ENCODE measurements at places on chromosomes 7 and 10.

DNA sequence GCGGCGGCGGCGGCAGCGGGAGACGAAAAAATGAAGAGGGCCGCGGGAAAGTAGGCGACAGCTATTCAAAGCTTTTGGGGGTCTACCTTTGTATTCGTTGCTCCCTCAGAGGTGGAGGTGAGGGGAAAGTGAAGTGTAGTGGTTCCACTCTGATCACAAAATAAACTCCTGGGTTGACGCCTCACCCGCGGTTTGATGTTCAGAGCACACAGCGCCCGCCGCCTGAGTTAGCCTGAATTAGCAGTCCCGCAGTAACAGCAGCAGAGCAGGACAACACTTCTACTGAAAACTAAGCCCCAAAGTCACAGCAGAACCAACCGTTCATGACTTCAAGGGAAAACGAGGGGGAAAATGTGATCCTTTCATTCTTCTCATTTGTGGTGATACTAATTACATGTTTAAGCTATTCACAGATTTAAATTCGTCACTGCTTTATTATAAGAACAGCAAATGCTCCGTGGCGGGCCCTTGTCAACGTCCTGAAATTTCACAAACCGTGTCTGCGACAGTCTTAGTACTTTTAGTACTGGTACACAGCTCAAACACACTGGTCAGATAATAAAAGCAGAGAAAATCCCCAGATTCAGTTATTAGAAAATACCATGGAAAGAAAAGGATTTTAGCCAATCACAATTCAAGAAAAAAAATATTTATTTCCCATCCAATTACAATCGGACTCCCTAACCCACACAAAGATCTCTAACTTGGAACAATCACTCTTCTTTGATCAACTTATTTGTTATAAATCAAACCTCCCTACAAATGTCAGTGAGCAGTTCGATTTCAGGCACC, 563 bp upstream of the JMJD1C start:
- DNase-seq = no peak

- DNase-seq = no peak
Measured at GRCh38 chr10:4051011-4051640, 266.1 kb upstream of the KLF6 start.

- no peak for DNase-seq
Measured at GRCh38 chr10:11147722-11148121, 130.1 kb downstream of the CELF2 start.

DNA sequence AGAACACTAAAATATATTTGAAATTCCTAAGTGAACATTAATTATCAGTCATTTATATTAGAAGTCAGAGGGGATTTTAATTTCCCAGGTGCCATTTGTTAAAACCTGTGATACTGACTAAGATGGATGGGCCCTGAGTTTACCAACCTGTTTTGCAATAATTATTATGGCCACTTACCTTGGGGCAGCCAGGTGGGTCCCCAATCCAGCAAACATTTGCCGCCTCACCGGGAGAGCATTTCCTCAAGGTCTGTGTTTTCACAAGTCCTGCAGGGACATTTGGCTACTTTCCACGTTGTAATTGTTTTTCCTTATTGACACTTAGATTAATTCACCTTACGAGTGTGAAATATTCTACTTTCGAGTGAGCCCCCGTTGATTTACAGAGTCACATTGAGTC, 251.2 kb upstream of the PPP2R2D start:
- no peak for DNase-seq

- no peak for DNase-seq
Measured at GRCh38 chr10:130726996-130727725, 584.4 kb downstream of the TCERG1L start.

DNA sequence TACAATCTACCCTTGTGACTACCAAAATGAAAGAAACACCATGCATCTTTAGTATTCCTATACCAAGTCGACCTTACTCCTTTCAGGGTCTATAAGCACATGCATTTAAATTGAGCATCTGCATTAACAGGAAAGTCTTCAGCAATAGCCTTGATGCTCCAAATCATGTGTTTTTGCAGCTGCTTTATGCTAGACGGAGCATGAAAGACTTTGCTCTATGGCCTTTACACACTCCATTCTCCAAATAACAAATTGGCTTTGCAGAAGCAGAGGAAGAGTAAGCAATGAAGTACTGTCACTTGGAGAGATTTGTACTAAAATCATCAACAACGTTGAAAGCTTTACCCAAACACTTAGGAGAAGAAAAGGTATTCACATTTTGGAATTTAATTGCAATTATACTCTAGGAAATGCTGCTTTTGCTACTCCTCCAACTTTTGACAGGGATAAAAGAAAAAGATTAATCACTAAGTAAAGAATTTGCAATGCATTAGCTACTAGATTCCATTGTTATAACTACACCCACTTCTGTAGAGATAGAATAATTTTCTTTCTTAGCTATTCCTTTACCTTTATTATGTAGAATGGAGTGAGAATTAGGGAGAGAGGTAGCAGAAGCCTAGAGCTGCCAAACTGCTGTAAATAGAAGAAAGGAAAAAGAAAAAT, 131.8 kb downstream of the SEMA3E start:
- DNase-seq = no peak
